Tongue (tissue), 3 donors: ENCODE measurements at places on chromosomes 5 and 9. TPM values are rescaled to one million over a fixed set of nuclear protein-coding genes. Genes with fewer than 3 reads are reported as not detected.

The PCDH12 gene
- 20.1 TPM for total RNA-seq

The AGXT2 gene
- total RNA-seq: not detected

The IL7R gene
- 0.72 TPM for total RNA-seq

The ATG12 gene
- 46.6 TPM for total RNA-seq

The TAF11L5 gene
- total RNA-seq: not detected

The C9orf43 gene
- 0.92 TPM for total RNA-seq

The EFNA5 gene
- total RNA-seq: 11.1 TPM

The TAF11L10 gene
- not detected for total RNA-seq

The CCNJL gene
- 8.3 TPM for total RNA-seq

The ECSCR gene
- total RNA-seq: 7.9 TPM

The PCDHGA1 gene
- total RNA-seq: 1.8 TPM

The TLR4 gene
- total RNA-seq: 8.8 TPM

The TRIM7 gene
- 21.7 TPM for total RNA-seq

The SPINK4 gene
- not detected for total RNA-seq

The ZFP2 gene
- 2.9 TPM for total RNA-seq

The ELOVL7 gene
- 4.7 TPM for total RNA-seq

The ARL14EPL gene
- not detected for total RNA-seq

The RABEPK gene
- 11.7 TPM for total RNA-seq

The DND1 gene
- total RNA-seq: not detected

The PCDHGC4 gene
- 7.9 TPM for total RNA-seq

The PDE4D gene
- total RNA-seq: 189 TPM

The PDE6A gene
- 0.31 TPM for total RNA-seq

The TYRP1 gene
- total RNA-seq: 0.92 TPM

The SGCD gene
- 169 TPM for total RNA-seq

The HSPB3 gene
- 257 TPM for total RNA-seq

The GABRA1 gene
- total RNA-seq: not detected

The SAXO1 gene
- under 0.01 TPM for total RNA-seq

The PCDHGA5 gene
- total RNA-seq: 6.1 TPM

The LCN15 gene
- not detected for total RNA-seq

The NRG2 gene
- 0.41 TPM for total RNA-seq
